CD4-positive, CD25-positive, alpha-beta regulatory T cell (primary cell): ENCODE measurements at places on chromosomes 3 and 15. TPM values are rescaled to one million over a fixed set of nuclear protein-coding genes. Genes with fewer than 3 reads are reported as not detected.

The CCR9 gene
- polyA plus RNA-seq: 11.4 TPM

The ZPLD1 gene
- polyA plus RNA-seq: not detected

The PPP1R2 gene
- 312 TPM for polyA plus RNA-seq

The THRB gene
- not detected for polyA plus RNA-seq

The HCLS1 gene
- 499 TPM for polyA plus RNA-seq

The ZNF592 gene
- 4.2 TPM for polyA plus RNA-seq
